ENCODE measurements at places on chromosomes 16 and 17.

DNA sequence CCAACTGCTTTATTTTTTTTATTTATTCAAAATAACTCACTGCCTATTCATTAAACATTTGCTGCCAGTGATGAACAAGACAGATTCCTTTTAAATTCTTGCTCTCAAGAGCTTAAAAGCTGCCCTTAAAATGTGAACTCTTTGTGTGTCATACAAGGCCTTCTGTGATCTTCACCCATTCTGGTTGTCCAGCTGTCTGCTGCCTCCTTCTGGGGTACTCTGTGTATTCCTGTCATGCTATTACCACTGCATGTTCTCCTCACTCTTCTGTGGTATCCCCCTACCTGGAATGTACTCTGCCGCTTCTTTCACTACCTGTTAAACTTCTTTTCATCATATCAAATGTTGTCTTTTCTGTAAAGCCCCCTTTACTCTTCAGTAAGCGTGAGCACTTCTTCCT is 165.8 kb downstream of the CHD9 start:
- DNase-seq, result no peak

- DNase-seq, result no peak
Measured at GRCh38 chr16:76683051-76683450, 405.9 kb downstream of the CNTNAP4 start.

- no peak for DNase-seq
Measured at GRCh38 chr17:27810902-27811557, 10.7 kb upstream of the NOS2 start.

- DNase-seq, result peak; percentile 61
Measured at GRCh38 chr17:15650741-15651582, 31.5 kb upstream of the FBXW10B start.
